ENCODE measurements at places on chromosomes 3 and 15.

- DNase-seq: no peak
Measured at GRCh38 chr3:180694321-180694720, 15.0 kb upstream of the CCDC39 start.

DNA sequence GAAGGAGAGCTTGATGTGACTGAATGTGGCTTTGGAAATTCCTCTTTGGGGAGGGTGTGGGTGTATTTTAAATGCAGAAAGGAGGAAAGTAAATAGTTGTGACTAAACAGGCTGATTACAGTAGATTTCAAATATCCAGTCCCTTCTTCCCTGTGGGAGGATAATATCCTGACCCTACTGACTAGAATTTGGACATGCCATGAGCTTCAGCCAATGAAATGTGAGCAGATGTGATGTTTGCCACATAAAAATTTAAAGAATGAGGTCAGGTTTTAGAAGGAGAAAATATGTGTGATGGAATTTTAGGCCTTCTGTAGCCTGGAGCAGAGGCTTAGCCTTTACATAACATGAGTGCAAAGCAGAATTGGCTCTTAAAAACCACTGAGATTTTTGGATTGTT is 1218.9 kb downstream of the ROBO2 start:
- no peak for DNase-seq

- no peak for DNase-seq
Measured at GRCh38 chr3:149395107-149396089, 17.9 kb upstream of the TM4SF1 start.

- peak; percentile 32 for DNase-seq
Measured at GRCh38 chr15:34366271-34367065, 528 bp downstream of the LPCAT4 start.

DNA sequence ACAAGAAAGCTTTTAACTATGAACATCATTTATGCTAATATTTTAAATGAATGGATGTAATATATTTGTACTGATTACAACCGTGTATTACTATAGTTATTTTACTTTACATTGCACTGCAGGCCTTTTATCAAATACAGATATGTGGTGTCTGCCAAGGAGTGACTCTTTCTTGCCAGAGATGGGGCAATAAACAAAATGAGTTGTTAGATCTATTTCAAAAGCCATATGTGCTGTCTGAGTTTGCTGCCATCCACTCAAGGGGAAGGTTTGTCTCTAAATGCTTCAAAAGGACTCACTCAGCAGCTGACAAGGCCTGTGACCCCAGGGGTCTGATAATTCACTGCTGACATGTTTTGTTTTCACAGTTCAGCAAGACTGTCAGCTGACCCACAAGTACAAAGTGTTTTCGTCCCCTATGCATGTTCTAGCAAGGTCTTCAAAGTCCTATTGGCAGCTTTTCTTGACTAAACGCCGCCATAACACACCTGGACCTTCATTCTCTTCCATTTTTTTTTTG is 41.3 kb upstream of the ZBED2 start:
- DNase-seq: no peak

DNA sequence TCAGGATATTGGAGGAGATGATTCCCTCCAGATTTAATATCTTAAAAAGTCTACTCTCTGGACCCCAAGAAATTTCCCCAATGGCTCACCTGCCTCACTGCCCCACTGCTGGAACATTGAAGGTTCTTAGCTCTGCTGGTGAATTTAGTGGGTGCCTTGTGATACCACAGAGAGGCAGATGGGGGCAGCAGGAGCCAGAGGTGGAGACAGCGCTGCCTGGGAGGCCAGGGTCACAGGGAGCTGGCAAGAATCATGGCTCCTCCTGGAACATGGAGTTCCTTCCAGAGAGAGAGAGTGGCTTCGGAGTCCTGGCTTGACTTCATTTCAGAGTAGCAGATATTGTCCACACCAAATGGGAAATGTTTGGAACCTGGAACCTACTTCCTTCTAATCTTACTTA is 263.5 kb upstream of the CFAP20DC start:
- peak; percentile 39 for DNase-seq

DNA sequence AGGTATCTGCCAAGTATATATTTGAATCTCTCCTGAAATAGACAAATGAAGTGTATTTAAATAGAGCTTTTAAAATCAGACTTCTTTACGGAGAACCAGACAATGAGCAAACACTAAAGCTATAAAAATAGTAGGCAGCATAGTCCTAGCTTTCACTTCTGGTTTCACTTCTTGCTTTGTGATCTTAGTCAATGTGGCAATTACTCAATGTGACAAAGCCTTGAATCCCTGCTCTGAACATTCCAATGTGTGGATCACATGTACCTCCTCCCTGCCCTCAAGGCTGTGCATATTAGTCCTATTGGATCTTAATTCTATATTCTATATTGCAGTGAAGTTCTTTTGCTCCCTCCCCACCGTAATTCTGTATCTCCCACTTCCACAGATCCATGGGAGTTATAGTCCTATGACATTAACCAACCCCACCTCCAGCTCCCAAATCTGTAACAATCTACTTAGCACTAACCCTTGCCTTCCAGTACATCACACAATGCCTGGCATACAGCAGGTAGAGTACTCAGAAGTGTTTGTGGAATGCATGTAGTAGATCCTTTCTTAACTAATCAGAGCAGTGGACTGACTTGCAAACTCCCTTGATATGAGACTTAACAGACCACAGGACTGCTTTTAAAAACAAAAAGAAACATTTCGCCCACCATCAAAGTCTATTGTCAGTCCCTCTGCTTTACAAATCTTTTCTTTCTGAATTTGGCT is 24.3 kb upstream of the CP start:
- peak; percentile 64 for DNase-seq

- no peak for DNase-seq
Measured at GRCh38 chr3:146544929-146545528, 622 bp upstream of the PLSCR1 start.

DNA sequence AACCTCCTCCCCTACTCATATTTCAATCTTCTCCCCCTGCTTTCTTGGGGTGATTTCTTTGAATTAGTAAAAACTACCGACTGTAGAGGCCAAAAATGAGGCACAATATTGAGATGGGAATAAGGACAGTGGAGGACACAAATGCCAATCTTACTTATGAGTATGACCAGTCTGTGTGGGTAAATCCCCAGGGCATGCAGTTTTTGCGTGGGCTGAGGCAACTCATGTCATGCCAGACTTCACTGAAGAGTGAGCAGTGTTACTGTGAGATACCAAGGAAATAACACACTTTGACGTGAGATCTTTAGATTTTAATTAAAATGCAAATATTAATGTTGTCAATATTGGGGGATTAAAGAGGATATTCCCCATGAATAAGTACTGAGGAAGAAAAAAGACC is 254.3 kb upstream of the ICE2 start:
- no peak for DNase-seq

GRCh38 chr15:67573194-67573593 is 30.7 kb downstream of the MAP2K5 start:
- DNase-seq: no peak

- peak; percentile 94 for DNase-seq
Measured at GRCh38 chr3:189961522-189962161, 159.1 kb downstream of the P3H2 start.

DNA sequence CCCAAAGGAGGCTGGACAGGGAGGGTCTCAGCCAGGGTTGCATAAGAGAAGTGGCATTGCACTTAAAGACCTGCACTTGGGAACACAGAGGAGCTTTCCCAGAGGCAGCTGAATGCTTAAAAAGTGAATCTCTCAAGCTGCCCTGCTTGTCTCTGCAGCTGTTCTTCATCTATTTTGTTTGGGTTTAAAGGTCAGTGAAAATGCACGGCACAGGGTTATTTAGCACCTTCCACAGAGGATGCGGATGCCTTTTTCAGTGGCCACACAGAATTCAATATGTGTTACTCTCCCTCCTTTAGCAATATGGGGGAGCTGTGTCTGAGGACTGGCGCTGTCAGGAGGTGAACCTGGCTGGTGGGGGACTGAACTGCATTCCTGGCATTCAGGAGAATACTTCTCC is 22.7 kb upstream of the CTNNB1 start:
- no peak for DNase-seq

- DNase-seq: peak; percentile 69
Measured at GRCh38 chr15:38085114-38085513, 150.7 kb downstream of the TMCO5A start.

- peak; percentile 17 for DNase-seq
Measured at GRCh38 chr15:42373274-42373673, 14.0 kb downstream of the CAPN3 start.

DNA sequence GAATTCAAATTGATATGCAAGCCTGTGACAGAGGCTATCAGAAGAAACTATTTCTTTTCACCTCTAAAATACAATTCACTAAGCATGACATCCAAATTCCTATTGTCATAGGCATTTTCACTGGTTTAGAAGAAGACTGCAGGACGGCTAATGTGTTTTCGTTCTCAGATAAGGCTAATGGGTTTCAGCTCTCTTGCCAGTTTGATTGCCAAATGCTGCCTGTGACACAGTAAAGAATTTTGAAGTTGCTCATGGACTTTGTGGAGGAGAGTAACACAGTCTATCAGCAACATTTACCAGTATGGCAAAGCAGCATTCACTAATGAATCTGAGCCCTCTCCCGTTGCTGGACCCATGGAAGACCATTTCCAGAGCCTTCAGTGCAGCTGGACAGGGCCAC is 948.1 kb downstream of the FHIT start:
- no peak for DNase-seq

DNA sequence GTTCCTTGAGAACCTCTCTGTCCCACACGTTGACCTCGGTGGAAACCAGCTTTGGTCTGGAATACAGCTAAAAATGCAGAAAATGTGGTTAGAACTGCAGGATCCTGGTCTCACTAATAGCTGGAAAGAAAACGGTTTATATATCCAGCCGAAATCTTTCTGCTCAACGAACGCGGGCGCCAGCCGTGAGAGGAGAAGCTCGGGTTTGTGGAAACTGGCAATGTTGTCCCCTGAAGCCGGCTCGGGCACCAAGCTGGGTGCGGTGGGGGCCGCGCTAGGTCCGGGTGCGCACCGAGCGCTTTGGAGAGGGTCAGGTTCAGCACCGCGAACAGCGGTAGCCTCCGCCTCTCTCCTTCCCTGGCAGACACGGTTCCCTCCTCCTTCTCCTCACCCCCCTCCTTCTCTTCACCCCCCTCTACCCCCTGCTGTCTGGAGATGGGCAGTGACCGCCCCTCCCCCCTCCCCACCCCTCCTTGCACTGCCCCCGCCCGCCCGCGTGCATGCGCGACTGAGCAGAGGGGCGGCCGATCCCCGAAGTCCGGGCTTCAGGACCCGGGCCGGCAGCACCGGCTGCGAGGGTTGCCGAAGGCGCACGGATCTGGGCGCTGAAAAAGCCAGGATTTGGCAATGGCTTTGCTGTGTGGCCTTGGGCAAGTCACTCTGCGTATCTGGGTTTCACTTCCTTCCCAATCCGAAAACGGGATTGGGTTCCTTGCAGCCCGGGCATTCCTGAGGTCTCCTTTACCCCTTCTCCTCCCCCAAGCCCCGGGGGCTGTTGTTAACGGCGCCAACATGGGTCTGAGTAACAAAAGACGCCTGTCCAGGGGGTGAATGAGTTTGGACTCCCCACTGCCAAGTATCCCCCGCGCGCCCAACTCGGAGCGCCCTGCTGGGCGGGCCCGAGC is at the start of gene SKOR1:
Gene SKOR1, plus strand, starts transcription at position 534 of the 905 bp plus-strand sequence. Its CDS starts 94 bp downstream, at position 628.
- no peak for DNase-seq

GRCh38 chr3:67941433-67942030 is 287.1 kb upstream of the SUCLG2 start:
- no peak for DNase-seq

DNA sequence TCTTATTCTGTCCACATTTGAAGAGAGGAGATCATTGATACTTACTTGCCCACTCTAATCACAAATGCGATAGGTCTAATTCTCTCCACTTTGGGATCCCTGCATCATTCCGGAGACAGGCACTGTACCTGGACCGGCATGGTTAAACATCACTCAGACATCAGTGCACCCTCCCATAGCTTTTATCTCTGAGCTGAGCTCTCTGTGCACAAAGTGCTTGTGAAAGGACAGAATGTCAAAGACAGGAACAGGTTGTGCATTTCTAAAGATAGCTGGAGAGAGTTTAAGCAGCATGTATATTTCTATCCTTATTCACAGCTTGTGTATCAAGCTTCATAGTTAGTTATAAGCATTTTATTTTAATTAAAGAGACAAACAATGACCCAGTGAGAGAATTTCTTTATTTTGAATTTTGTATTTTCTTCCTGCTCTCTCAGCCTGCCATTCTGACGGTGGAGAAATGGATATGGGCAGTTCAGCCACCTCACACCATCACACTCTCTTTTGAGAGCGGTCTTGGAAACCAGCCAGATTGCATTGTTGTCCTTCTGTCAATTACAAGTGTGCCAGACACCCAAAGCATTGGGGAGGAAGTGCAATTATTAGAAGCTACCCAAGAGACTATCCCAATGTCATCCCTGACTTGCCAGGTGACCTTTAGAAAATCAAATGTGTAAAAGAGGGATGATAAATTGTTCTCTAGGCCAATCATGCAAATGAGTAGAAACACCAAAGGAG is 65.2 kb upstream of the CHL1 start:
- peak; percentile 5 for DNase-seq

GRCh38 chr3:188316021-188316722 is 162.2 kb downstream of the LPP start:
- DNase-seq: no peak

- no peak for DNase-seq
Measured at GRCh38 chr3:13053420-13053819, 19.8 kb downstream of the IQSEC1 start.

DNA sequence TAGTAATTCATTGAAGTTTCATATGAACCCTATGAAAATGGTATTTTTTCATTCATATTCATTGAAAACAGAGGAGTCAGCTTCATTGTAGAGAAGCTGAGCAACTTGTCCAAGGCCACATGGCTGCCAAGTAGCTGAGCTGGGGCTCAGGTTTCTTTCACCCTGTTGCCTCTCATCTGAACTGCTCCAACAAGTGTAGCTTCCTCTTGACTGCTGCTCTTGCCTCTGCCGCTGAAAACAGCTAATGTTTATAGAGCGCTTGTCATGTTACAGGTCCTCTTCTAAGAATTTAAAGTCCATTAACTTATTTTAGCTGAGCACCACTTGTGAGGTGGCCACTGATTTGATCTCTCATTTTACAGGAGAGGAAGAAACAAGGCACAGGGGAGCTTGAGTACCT is 81.1 kb downstream of the PDCD6IP start:
- DNase-seq: no peak

DNA sequence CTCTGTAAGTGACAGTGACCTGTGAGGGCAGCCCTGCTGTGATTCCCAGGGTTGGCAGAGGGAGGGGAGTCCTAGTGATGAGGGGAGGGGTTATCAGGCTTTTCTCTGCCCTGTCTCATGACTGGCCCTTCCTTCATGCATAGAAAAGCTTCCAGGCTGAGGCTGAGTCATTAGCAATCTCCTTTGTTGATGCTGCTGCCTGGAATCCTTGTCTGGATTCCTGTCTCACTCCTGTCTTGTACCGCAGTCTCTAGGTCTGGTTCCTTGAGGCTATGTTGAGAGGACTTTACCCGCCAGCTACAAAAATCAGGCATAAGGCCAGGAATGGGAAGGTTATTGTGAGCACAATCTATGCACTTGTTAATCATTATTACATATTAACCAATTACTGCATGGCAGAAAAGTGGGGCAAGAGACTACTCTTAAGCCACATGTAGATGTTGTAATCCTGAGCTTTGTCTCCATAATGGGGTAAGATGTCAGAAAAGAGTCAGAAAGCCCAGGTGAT is 7.2 kb downstream of the KLHL6 start:
- no peak for DNase-seq

- no peak for DNase-seq
Measured at GRCh38 chr15:88104357-88104756, 152.2 kb downstream of the NTRK3 start.

GRCh38 chr3:160885791-160886286 is 129.8 kb downstream of the PPM1L start:
- DNase-seq: peak; percentile 64

GRCh38 chr3:24156466-24156865 is 211.4 kb downstream of the NR1D2 start:
- DNase-seq: no peak

GRCh38 chr15:43274136-43274535 is 7.4 kb upstream of the TGM5 start:
- no peak for DNase-seq
